Right ventricle myocardium superior (tissue), 1 donor: ENCODE measurements at places on chromosomes 3 and 15.
A peak's percentile ranks its signal among the peaks of the same experiment; 100 is the strongest.

DNA sequence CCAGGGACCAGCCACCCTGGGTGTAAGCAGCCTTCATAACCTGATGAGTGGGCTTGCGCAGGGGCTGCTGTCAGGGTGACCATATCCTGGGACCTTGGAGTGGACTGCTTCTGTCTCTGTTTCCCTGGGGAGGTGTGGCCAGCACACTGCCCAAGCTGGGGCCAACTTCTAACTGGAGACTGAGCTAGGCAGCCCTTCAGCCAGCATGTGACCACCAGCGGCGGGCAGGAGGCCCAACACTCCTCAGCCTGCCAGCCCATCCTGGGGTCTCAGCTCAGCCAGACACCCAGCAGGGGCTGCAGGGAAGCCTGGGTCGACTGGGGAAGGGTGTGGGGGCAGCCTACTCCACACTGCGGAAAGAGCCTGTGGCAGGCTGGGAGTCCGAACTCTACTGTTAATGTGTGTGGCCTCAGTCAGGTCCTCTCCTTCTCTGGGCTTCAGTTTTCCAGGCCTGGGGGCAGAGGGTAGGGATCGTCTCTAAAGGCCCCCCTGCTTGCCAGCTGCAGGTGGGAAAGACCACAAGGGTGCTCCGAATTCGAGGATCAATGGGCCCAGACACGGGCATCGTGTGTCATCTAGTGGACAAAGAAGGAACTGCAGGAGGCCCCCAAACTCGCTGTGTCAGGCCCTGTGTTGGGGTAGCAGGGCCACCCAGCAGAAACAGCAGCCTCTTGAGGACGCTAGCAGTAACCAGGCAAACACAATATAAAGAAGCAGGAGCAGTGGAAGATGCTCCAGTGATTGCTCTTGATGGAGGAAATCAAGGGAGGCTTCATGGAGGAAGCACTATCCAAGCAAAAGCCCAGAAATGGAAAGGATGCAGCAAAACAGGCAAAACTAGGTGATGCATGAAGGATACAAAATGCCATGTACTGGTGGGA is 2.0 kb upstream of the SEMA3G start:
- peak; percentile 77 for DNase-seq

- no peak for DNase-seq
Measured at GRCh38 chr3:58683001-58683458, 16.5 kb upstream of the FAM3D start.

- no peak for DNase-seq
Measured at GRCh38 chr15:49094923-49095322, 48.7 kb upstream of the SECISBP2L start.

DNA sequence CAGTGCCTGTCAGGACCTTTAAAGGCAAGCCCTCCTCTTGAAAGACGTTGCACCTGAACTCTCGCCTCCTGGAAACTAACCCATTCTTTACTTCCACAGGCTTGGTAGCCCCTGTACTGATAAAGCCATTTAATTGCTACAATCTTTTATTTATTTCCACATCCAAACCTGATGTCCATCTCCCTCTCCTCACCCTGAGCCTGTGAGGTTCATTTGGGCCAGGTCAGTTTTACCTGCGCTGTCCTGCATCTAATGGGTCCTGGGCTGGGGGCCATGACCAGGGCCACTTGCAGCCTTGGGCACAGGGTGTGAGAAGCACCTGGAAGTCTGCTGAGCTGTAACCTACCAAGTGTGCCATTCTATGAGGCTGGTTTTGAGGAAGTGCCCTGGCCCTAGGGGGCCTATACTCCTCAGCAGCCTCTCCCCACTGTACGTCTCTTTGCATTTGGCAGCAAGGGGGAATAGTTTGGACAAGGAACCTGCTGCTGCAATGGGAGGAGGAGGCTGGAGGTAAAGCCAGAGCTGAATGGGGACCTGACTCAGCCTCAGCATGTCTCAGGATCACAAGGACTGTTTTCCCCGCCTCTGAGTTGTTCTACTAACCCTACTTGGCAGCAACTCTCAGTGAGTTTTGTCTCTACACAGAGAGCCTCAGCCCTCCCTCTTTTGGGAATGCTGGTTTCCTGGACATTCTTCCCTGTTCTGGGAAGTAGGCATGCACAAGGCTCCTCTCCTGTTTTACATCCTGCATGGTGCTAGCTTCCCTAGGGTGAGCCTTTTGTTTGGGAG is 53.8 kb downstream of the WDR76 start:
- no peak for DNase-seq

- DNase-seq = no peak
Measured at GRCh38 chr3:132549890-132550578, 47.0 kb upstream of the ACKR4 start.

DNA sequence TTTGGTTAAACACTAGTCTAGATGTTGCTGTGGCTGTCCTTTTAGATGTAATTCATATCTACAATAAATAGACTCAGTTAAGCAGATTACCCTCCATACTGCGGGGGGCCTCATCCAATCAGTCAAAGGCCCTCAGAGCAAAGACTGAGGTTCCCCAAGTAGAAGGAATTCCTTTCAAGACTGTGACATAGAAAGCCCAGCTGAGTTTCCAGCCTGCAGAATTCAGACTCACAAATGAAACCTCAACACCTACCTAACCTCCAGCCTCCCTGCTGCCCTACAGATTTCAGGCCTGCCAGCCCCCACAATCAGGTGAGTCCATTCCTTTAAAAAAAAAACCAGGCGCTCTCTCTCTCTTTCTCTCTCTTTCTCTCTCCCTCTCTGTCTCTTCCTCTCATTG is 73.6 kb upstream of the NSMCE3 start:
- DNase-seq = no peak

- peak; percentile 79 for DNase-seq
Measured at GRCh38 chr3:30286007-30286669, 320.3 kb upstream of the TGFBR2 start.

DNA sequence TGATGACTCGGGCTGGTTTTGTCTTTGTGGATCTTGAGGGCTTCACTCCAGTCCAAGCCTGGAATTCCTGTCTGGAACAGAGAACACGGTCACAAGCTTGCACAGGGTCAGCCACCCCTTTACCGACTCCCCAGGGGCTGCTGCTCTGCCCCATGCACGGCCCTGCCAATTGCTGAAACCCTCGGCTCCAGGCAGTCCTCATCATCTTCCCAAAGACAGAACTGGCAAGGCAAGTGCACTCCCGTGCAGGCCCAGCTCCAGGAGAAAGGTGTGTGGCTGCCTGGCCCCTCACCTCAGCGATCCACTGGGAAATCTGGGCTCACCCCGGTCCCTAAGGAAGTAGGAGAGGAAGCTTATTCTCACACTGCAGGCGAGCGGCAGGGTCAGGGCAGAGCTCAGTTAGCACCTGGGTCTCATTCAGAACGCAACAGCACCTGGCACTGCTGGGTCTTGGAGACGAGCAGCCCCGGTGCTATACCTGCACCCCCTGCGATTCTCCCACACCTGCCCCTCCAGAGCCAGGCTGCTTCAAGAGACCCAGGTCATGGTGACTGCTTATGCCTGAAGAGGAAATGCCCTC is 7.2 kb downstream of the MAP6D1 start:
- DNase-seq = no peak

- no peak for DNase-seq
Measured at GRCh38 chr15:70432924-70433495, 330.3 kb downstream of the UACA start.

DNA sequence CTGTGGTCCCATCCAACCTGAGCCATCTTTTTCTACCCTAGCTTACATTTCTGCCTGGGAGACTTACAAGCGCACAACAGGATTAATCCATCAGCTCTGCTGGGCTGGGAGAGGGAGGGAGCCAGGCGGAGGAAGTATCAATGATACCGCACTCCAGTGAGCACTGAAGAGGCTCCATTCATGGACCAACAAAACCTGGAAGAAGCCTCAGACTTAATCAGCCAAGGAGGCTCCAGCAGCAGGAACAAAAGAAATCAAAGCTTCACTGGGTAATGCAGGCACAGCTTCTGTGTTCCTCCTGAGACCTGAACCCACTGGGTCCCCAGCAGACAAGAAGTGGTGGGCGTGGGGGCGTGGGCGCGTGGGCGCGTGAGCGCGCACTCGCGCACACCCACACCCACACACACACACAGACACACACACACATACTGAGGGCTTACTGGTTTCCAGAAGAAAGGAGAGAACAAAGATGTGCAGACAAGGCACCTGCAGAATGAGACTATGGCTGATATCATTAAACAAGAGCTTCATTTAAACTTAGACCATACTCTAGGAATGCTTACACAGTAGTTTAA is 87.0 kb upstream of the BOC start:
- no peak for DNase-seq

- DNase-seq = no peak
Measured at GRCh38 chr3:174403831-174404230, 455.3 kb upstream of the NAALADL2 start.

DNA sequence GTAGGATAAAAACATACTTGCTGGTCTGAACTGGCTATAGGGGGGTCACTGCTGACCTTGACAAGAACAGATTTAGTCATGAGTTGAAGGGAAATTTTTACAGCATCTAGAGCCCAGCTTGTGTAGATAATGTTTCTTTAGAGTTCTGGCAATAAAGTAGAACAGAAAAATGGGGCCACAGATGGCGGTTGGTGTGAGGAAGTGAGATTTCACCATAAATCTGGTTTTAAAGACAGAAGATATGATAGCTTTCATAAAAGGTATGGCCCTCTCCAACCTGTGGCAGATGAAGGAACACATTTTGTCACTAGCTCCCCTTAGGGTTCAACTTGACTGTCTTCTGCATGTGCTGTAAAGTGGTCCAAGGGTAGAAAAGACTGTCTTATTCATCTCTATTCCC is 24.3 kb upstream of the IMPDH2 start:
- no peak for DNase-seq

DNA sequence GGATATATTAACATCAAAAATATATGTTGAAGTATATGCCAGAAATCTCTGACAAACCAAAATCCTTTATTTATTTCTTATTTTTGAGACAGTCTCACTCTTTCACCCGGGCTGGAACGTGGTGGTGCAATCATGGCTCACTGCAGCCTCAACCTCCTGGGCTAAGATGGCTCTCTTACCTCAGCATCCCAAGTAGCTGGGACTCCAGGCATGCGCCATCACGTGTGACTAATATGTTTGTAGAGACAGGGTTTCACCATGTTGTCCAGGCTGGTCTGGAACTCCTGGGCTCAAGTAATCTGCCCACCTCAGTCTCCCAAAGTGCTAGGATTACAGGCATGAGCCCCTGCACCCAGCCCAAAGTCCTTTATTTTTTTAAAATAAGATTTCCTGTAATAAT is 11.9 kb downstream of the FAIM start:
- no peak for DNase-seq

GRCh38 chr3:17592956-17593355 is 149.5 kb downstream of the TBC1D5 start:
- no peak for DNase-seq

DNA sequence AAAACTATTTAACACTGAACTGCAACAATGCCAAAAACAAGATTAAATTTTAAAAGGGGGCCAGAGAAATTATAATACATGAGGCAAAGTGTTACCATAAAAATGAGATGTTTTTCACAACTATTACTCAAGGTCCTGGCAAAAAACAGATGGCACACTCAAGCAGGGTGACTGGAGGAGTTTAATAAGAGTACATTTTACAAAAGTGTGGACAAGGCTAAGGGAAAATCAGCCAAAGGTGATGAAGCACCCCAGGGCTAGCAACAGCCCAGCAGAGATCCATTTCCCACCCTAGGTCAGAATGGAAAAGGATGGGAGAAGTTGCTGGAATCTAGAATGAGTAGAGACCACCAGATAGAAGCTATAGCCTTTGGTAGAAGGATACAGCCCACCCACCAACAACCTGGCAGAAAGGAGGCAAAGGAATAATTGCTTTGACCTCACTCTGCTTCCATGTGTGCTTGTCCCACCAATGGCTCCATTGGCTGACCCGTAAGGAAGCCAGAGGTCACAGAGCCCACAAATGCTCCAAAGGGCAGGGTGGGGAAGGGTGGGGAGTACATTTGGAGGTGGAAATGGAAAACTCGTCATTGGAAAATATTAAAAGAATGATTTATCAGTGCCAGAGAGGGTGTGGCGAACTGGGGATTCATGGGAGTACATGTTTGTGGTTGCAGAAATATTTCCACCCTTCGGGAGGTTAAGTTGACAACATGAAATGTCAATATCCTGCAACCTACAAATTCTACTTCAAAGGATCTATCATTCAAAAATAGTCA is 161.0 kb upstream of the UBE2E2 start:
- no peak for DNase-seq

- no peak for DNase-seq
Measured at GRCh38 chr15:25909325-25909724, 46.2 kb upstream of the ATP10A start.

DNA sequence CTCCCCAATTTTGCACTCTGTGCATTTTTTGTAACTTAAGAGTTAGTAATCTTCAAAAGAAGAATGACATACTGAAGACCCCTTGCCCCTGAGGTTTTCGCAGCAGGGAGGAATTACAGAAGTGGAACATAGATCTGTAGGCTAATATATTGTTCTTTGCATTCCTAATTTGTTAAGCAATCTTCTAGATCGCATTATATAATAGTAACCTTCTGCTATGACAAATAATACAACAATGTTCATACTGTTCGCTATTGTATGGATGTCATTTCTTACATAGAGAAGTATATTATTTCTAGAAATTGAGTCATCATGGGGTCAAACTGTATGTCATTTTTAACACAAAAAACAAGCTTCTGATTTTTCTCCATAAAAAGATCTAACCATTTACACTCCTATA is 95.8 kb upstream of the TGFBR2 start:
- no peak for DNase-seq

DNA sequence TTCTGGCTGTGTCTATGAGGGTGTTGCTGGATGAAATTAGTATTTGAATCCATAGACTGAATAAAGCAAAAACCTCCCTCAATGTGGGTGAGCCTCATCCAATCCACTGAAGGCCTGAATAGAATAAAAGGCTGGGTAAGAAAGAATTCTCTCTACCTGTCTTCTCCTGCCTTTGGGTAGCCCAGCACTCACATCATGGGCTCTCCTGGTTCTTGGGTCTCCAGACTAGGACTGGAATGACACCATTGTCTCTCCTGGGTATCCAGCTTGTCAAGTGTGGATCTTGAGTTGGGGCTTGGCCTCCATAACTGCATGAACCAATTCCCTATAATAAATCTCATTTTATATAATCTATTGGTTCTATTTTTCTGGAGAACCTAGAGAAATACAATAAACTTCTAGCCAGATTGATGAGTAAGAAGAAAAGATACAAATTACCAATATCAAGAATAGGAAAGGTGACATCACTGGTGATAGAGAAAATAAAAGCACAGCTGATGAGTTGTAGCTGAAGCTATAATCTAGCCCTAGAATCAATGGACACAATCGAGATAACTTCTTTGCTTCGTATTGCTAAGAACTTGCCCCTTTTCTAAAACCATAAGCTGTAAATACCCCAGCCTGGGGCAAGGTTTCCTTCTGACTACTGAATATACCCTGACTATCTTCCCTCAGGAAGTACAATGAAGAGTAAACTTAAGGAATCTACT is 106.4 kb downstream of the ANO10 start:
- DNase-seq = no peak
